ENCODE measurements at places on chromosomes 13 and 19.
A peak's percentile ranks its signal among the peaks of the same experiment; 100 is the strongest.

DNA sequence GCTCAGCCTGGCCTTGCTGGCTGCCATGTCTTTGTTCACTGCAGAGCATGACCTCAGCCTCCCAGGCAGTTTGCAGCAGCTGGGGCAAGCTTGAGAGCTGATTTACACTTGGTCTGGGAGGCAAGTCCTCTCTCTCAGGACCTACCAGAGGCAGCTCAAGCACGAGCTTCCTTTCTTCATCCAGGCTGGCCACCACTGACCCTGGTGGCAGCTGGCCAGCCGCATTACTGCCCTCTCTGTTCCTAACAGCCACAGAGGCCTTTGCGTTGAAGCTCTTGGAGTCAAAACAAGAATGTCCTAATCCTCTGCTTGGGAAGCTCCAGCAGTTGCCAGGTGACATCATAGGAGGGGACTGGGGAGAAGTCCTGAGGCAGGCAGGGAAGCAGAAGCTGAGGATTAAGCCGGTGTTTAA is 85.7 kb downstream of the NUFIP1 start:
- DNase-seq = peak; percentile 98

DNA sequence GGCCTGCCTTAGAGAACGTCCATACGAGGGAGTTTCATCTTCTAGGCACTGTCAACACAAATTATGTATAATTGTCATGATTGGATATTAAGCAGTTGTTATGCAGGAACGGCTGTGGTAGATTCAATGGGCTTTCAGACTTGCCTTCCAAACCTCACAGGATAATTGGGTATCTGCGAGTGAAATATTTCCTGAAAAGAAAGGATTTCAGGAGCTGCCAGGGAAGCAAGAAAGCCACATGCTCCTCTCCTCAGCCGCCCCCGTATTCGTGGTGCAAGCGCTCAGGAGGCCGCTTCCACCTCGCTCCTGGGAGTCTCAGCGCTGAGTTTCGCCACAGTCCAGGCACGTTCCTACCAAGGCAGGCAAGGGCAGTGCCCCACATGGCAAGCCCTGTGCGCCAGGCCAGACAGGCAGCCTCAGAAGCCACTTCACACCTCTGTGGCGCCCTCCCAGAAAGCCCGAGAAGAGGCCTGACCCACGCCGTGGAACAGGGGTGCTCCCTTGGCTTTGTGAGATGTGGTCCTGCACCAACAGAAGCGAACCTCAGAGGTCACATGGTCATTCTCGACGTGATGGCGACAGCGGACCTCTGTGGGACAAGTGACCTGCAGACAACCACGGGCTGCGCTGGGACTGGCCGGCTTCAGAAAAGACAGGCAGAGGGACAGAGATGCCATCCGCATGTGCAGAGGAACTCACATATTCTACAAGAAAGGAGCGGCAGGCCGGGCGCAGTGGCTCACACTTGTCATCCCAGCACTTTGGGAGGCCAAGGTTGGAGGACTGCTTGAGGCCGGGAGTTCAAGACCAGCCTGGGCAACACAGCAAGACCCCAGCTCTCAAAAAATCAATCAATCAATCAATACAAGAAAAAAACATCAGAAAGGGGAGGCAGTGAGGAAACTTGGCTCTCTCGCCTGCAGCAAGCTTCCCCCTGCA is 41.4 kb downstream of the CEBPG start:
- no peak for DNase-seq

GRCh38 chr13:107715496-107715895 is 499.8 kb downstream of the LIG4 start:
- DNase-seq = no peak

- DNase-seq = peak; percentile 36
These were observed 50.9 kb downstream of the TPT1 start for GRCh38 chr13:45289936-45290563.

- peak; percentile 65 for DNase-seq
These were observed 651 bp downstream of the GAPDHS start for GRCh38 chr19:35533822-35534392.

GRCh38 chr13:72678312-72678711 is 49.1 kb downstream of the MZT1 start:
- no peak for DNase-seq

DNA sequence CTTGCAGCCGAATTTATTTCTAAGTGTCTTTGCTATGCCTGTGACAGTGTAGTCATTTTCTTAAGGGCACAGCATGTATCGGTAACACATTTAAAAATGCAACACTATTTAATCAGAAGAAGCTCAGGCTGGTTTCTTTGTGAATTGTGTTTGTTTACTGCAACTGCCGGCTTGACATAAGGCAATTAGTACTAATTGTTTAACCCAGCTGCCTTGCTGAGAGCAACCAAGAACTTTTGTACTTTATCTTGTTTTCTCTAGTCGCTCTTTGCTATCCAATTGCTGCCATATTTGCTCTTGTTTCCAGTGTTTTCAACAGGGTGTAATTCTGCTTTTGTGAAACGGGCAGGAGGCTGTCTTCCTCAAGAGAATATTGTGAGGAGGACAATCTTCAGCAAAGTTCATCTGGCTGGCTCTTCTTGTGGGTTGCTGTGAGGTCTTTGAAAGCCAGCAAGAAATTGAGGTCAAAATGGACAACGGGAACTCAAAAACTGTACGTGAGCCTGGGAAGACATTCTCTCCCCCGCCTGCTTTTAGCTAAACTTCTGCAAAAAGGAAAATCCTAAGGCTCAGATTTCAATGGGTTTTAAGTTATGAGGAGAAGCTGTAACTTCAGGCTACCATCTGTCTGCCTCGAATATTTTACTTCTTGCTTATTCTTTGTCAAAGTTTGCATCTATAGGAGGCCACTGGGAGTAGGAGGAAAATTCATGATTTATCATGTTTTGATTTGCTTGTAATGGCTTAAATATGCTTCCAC is 75.8 kb upstream of the TSHZ3 start:
- DNase-seq = no peak

DNA sequence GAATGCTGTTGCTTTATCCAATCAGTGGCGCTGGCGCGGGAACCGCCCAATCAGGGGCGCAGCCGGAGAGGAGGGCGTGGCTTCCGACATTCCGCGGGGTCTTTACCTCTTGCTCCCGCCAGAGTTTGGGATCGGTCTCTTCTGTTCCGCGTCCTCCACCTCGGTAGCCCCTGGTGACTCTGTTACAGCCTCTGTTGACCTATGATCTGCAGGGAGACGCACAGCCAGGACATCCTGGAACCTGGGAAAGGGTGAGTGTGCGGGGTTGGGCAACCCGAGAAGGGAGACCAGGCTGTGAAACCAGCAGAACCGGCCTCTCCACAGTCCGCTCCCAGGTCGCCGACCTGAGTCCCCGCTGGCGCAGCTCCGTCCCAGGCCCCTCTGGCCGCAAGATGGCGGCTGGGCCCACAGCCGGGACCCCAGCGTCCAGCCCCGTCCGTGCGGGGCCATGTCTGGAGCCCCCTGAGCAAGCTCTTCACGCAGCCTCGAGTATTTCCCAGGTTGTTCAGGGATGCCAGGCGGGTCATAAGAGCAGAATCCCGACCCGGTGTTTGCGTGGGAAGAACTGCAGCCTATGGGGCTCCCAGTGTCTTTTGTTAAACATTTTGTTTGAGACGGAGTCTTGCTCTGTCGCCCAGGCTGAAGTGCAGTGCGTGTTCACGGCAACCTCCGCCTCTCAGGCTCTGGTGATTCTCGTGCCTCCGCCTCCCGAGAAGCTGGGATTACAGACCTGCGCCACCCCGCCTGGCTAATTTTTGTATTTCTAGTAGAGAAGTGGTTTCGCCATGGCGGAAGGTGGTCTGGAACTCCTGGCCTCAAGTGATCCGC is 4.4 kb upstream of the ZNF681 start:
- peak; percentile 31 for DNase-seq

GRCh38 chr13:38661010-38661675 is 25.7 kb upstream of the FREM2 start:
- peak; percentile 4 for DNase-seq

- DNase-seq = peak; percentile 70
These were observed 717 bp upstream of the NALCN start for GRCh38 chr13:101417043-101417406.

- DNase-seq = peak; percentile 83
These were observed 4.2 kb downstream of the PTGIR start for GRCh38 chr19:46620716-46621115.

DNA sequence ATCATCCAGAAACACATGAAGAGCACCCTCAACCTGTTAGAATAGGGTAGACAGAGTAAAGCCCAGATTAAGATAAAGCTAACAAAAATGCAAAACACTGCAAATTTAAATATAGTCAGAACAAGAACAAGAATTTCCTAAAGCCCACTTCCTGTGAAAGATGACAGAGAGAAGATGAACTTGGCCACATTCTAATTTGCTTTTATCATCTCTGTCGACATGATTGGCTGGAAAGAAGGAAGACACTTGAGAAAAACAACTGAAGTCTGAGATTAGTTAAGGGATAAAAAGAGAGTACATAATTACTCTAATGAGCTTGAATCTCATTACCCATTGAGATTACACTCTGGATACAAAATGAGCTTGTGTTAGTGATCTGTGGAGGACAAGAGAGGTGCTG is 537.6 kb downstream of the KLF5 start:
- no peak for DNase-seq

- peak; percentile 60 for DNase-seq
These were observed 7.5 kb downstream of the PLA2G4C start for GRCh38 chr19:48102870-48103751.

- DNase-seq = no peak
These were observed 4.1 kb downstream of the TIMM13 start for GRCh38 chr19:2423071-2423914.

- DNase-seq = peak; percentile 96
These were observed at the start of gene CCDC9 for GRCh38 chr19:47255879-47256692. Gene CCDC9, plus strand, starts transcription at chr19:47256525. Its CDS starts 1,876 bp downstream, at chr19:47258401.
